ENCODE measurements at places on chromosomes 6 and 20. TPM values are rescaled to one million over a fixed set of nuclear protein-coding genes. Genes with fewer than 3 reads are reported as not detected.

The WFDC10B gene
- polyA plus RNA-seq, result not detected

The DEFB124 gene
- not detected for polyA plus RNA-seq

The FERMT1 gene
- polyA plus RNA-seq, result not detected

The DEF6 gene
- polyA plus RNA-seq, result 122 TPM

The RAB44 gene
- polyA plus RNA-seq, result not detected

The ZSCAN26 gene
- polyA plus RNA-seq, result 21.6 TPM

The SLPI gene
- polyA plus RNA-seq, result not detected

The BPIFB1 gene
- not detected for polyA plus RNA-seq

The BLOC1S5 gene
- polyA plus RNA-seq, result 29.5 TPM

The MGME1 gene
- polyA plus RNA-seq, result 29.2 TPM

The TAAR8 gene
- not detected for polyA plus RNA-seq

The PKIG gene
- polyA plus RNA-seq, result 63.3 TPM

The SLC12A5 gene
- 0.11 TPM for polyA plus RNA-seq

The PNPLA1 gene
- polyA plus RNA-seq, result 0.19 TPM

The STAU1 gene
- polyA plus RNA-seq, result 32.4 TPM

The ZSCAN23 gene
- polyA plus RNA-seq, result 0.14 TPM
